ENCODE measurements at places on chromosomes 11 and 22. TPM values are rescaled to one million over a fixed set of nuclear protein-coding genes. Genes with fewer than 3 reads are reported as not detected.

Gene OVCH2
- total RNA-seq: not detected

Gene MS4A7
- total RNA-seq: not detected

Gene OR10D3
- not detected for total RNA-seq

Gene IRAG1
- 14.8 TPM for total RNA-seq

Gene GDPD4
- not detected for total RNA-seq

Gene TREH
- total RNA-seq: not detected

Gene DDIAS
- 1.4 TPM for total RNA-seq

Gene TRIM51
- total RNA-seq: not detected

Gene ZNRF3
- 2.5 TPM for total RNA-seq

Gene VSIG10L2
- not detected for total RNA-seq

Gene TRIM68
- 11.0 TPM for total RNA-seq

Gene KRTAP5-1
- not detected for total RNA-seq

Gene MAP6
- 2.5 TPM for total RNA-seq

Gene OR6A2
- total RNA-seq: 0.28 TPM

Gene SLC5A4
- not detected for total RNA-seq

Gene PRRG4
- total RNA-seq: under 0.01 TPM

Gene SYNGR1
- 14.9 TPM for total RNA-seq

Gene DCHS1
- total RNA-seq: 1.3 TPM

Gene JAM3
- 118 TPM for total RNA-seq

Gene CABP7
- not detected for total RNA-seq

Gene YPEL1
- 0.19 TPM for total RNA-seq

Gene LMO2
- 8.2 TPM for total RNA-seq

Gene OR8I2
- total RNA-seq: not detected

Gene KCNA4
- under 0.01 TPM for total RNA-seq

Gene OR4A16
- not detected for total RNA-seq

Gene TUBGCP6
- total RNA-seq: 29.3 TPM

Gene OR56A4
- not detected for total RNA-seq

Gene KCNQ1
- not detected for total RNA-seq

Gene ARHGAP8
- total RNA-seq: 0.28 TPM

Gene TUBA8
- total RNA-seq: 0.58 TPM

Gene PDGFD
- total RNA-seq: 13.0 TPM

Gene PRG2
- total RNA-seq: 2.3 TPM

Gene KCNK4
- total RNA-seq: not detected

Gene HOATZ
- total RNA-seq: not detected

Gene ENTHD1
- total RNA-seq: under 0.01 TPM

Gene CADM1
- 4.6 TPM for total RNA-seq

Gene GRAMD1B
- total RNA-seq: 13.8 TPM

Gene TMPRSS5
- total RNA-seq: 0.28 TPM

Gene TMPRSS4
- total RNA-seq: not detected

Gene STIP1
- total RNA-seq: 414 TPM

Gene CENPM
- total RNA-seq: 30.1 TPM

Gene ETS1
- total RNA-seq: 71.9 TPM

Gene ANO5
- not detected for total RNA-seq

All from regular cardiac myocyte (primary cell).